Substantia nigra (tissue), 51 donors: ENCODE measurements at places on chromosomes 7 and 10.

DNA sequence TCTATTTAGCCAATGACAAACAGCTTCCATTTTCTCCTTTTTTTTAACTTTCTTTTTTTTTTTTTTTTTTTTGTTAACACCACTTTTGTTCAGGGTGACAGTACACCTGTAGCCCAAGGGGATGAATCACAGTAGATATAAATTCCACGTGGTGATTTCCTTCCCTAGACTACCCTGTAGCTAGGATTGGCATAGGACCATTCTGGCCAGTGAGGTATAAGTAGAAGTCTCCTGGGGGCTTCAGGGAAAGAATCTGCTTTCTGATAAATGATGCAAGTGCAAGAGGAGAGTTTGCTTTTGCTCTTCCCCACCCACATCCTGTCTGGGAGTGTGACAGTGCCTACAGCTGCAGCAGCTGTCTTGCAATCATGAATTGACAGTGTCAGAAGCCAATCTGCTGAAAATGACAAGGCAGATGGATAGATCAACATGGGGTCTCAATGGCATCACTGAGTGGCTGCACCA lies 63.2 kb upstream of the TOMM7 start:
- DNase-seq, result no peak

- no peak for DNase-seq
Measured at GRCh38 chr7:47291461-47292081, 290.3 kb downstream of the TNS3 start.

DNA sequence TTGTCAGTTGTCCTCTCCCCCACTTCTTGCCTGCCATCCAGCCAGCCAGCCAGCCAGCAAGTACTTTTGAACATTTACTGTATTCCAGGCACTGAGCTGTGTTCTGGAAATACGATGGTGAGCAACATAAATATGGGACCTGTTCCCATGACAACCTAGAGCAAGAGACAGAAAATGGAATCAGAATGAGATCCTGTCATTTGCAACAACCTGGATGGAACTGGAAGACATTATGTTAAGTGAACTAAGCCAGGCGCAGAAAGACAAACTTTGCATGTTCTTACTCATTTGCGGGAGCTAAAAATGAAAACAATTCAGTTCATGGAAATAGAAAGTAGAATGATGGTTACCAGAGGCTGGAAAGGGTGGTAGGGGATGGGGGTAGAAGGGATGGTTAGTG lies 140.7 kb downstream of the ICA1 start:
- no peak for DNase-seq

- no peak for DNase-seq
Measured at GRCh38 chr7:73373741-73374140, 45.8 kb downstream of the FKBP6 start.

DNA sequence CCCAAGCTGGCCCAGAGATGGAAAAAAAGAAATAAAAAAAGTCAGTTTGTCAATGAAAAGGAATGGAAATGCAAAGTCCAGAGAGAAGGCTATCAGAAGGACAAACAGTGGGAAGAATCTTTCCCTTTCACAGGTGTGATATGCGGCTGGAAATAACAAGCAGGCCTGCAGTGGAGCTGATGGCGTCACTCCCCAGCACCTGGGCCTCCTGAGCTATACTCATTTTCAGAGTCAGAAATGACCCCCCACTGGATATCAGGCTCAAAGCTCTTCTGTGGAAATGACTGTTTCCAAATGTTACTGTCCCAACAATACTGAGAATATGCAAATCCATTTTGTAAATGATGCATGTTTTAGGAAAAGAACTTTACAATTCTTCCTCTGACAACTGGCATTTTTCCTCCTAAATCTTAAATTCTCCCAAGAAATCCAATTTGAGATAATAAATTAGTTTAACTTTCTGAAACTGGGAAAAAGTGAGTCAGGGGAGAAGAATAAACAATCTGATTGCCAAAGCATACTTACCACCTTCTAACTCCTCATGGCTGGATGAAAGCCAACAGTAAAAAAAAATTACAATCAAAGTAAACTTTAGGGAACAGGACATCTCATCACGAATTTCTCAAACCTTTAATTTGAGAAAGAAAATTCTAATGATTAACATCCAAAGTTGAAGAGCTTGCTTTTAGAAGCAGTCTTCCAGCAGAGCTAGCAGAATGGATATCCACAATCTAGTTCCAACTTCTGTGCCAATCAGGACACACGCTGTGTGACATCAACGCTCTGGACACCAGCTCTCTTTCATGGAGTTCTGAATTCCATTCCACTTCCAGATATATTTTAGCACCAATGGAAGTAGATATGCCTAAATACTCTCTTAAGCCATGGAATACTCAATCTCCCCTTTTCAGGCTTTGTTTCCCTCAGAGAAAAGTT lies 5.3 kb upstream of the CUZD1 start:
- no peak for DNase-seq

GRCh38 chr7:73978661-73979563 lies 49.1 kb upstream of the ELN start:
- DNase-seq, result no peak

DNA sequence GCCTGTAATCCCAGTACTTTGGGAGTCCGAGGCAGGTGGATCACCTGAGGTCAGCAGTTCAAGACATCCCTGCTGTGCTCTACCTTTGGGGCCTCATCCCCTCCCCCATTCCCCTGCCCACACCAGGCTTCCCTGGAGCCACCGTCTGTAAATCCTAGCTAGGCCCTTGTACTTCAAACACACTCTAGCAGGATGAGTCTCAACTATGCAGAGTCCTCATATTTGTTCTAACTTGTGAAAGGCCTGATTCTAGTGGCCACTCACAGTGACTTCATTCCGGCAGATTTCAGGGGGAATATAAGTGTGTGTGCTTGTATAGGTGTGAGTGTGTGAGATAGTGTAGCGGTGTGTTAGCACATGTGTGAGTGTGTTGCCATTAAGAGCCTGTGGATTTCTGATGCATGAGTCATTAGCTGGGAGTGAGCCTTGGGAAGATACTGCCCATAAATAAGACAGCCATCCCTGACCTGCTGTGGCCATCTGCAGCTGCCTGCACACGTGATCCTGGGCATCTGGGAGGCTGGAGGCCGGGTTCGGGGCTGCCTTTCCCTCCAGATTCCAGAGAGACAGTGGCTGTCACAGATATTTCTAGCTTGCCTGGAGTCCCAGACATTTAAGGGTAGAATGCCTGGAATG lies 1.7 kb upstream of the NEURL1 start:
- no peak for DNase-seq

GRCh38 chr10:126101325-126101724 lies 205.0 kb downstream of the FANK1 start:
- no peak for DNase-seq

- DNase-seq, result no peak
Measured at GRCh38 chr10:114584419-114584818, 73.7 kb downstream of the ABLIM1 start.

GRCh38 chr7:39510864-39511354 lies 55.3 kb upstream of the YAE1 start:
- DNase-seq, result no peak

DNA sequence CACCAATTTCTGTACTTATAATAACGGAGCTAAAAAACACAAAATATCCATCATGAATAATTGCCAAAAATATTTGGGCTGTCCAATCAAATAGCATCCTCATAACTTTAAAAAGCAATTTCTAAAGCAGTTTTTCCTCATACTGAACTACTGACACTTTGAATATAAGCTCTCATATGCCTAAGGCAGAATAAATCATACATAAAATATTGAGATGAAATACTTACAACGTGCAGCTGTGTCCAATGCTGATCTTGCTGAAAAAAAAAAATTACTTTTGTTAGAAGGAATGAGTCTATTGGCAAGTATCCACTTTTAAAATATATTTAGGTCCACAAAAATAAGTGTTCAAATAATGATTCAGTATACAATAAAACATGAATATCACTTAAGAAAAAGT lies 24.2 kb downstream of the FAM3C start:
- no peak for DNase-seq

DNA sequence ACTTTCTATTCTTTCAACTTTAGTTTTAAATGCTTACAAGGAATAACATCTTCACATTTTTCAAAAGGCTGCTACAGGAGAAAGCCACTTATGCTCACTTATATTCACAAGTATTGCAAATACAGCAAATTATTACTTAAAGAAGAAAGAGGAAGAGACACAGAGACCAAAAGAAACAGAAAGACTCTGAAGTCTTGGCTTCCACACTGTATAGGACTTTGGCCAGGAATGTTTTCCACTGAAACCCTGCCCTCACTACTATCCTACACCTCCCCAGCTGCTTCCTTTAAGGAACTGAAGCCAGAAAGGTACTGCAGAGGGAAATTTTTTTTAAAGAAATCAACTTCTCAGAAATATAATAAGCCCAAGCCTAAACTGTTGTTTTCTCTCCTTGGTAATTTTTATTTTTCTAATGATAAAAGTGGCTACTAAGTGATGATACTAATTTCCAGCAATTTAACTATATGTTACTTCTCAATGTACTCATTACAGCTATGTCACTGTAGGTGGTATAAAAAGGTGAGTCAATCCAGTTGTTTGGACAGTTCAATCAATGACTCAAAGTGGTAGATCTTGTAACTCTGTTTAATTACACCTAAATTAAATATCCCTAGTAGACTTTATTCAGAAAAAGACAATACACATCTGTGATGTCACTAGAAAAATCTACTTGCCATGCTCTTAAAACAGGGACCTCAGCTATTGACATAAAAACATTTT lies 231.6 kb downstream of the GRM8 start:
- DNase-seq, result no peak

DNA sequence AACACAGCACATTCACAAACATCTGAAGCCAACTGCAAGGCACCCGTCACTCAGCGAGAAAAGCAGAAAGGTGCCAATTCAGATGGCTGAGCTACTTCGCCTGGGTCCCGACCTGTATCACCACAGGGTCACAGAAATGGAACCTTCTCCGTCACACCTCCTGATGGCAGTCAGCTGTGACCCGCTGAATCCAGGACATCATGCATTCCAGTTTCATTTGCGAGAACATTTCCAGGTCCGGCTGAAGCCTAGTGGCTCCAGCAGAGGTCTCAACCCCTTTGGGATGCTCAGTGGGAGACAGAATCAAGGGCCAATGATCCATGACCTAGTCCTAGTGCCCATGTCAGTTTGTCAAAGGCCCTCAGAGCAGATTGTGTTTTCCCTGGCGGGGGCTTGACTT lies 193.6 kb upstream of the KLF14 start:
- no peak for DNase-seq

- no peak for DNase-seq
Measured at GRCh38 chr7:107915541-107915940, 24.6 kb downstream of the DLD start.
